NCI-H2081 treated with DMSO at 0.1 percent for 48 hours (cell line): ENCODE measurements at places on chromosomes 13 and 19.

DNA sequence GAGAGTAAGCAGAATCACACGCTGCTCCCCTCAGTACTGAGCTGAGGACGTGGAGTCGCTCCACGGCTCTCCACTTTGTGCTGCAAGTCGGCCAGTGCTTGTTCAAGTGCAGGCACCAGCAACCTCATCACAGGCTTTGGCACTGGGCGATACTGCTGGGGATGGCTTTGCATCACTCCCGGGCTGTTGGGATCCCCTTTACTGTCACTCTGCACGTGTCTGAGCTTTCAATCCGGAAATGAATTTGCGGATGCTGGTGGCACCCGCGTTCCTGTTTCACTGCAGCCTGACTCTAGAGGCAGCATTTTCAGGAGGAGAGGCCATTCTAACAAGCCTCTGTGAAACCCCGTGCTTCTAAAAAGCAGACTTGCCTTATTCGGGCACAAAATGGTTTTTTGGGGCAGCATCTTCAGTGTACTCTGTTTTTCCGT lies 19.1 kb downstream of the SMARCA4 start:
- no peak for DNase-seq

DNA sequence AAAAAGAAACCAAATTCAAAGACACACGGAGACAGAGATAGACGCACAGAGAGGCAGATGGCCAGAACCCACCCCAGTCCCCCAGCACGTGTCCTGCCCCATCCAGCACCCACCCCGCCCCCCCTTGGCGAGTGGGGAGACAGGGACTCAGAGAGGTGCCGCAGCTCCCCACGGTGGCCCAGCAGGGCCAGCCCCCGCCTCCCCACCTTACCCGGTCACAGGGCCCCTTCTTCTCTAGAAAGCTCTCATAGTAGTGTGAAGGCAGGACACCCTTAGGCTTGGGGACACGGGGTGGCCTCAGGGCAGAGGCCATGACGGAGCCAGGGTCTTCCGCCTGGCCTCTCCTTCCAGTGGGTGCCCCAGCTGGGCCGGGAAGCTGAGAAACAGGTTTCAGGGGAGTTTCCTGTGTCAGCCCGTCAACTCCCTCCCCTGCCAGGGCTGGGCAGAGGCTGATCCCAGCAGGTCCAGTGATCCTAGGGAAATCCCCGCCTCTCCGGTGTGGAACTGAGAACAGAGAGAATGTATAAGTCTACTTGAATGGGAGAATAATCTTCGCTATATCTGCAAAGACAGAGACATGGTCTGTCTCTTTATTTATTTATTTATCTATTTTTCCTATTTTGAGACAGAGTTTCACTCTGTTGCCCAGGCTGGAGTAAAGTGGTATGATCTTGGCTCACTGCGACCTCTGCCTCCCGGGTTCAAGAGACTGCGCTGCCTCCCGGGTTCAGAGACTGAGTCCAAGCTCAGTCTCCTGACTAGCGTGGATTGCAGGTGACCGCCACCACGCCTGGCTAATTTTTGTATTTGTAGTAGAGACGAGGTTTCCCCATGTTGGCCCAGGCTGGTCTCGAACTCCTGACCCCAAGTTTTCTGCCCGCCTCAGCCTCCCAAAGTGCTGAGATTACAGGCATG lies at the start of gene STAP2:
STAP2 (minus strand) TSS at position 387 of the 915 bp plus-strand sequence; CDS start at position 313, 74 bp downstream.
- DNase-seq: no peak

GRCh38 chr19:46471116-46471733 lies at the start of gene PNMA8A:
Gene PNMA8A, minus strand, starts transcription at chr19:46471563. Its CDS starts 528 bp downstream, at chr19:46471035.
- DNase-seq: no peak

DNA sequence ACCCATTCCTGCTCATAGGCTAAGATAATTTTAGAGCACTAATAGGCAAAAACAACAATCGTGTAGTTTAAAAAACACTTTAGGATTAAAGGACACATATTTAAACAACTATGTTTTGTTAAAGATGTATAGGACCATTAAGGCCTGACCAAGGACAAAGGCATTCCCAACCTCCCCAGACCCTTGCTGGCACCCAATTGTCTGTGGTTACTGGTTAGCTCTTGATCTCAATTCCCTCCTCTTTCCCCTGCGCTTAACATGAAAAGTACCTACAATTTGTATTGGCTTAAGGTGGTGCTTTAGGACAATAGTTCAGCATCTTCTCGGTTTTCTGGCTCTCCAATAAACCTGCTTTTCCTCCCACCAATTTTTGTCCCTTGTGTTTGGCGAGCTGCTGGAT lies 51.0 kb downstream of the TEX26 start:
- DNase-seq: no peak

GRCh38 chr13:23411220-23411619 lies 22.3 kb downstream of the SACS start:
- DNase-seq: no peak
